ENCODE measurements at places on chromosomes 4 and X.

DNA sequence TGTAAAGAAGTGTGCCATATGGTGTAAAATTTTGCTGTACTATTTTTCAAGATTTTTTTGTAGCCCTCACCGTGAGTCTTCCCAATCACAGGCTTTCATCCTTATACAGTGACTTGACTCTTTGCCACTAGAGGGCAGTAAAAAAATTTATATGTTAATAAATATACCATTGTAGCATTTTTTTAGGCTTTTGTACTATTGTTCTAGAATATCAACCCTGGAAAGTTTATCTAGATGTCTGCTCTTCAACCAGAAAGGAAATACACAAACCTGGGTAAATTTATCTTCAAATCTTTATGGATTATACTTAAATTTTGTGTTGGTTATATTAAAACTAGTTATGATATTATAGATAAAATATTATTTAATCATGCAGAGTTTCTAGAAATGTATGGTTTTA, 235.3 kb downstream of the TENM3 start:
- peak; percentile 19 for DNase-seq

DNA sequence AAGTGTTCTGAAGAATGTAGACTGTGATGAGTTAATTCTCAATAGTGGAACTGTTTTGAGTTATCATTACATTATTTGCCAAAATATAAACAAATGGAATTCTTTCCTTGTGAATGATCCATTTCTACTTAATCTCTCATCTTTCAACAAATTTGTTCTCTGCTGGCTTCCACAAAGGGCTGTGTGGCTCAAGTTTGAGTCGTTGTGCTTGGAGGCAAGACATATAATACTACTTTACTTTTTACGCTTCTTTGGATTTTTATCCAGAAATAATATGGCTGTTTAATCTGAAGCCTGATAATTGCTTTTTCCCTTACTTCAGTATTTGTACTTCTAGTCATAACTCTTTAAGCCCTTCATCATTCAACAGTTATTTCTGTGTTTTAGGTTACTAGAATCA, 169.5 kb downstream of the ARHGAP10 start:
- no peak for DNase-seq

GRCh38 chrX:39854772-39855747, 242.7 kb downstream of the BCOR start:
- DNase-seq, result no peak

DNA sequence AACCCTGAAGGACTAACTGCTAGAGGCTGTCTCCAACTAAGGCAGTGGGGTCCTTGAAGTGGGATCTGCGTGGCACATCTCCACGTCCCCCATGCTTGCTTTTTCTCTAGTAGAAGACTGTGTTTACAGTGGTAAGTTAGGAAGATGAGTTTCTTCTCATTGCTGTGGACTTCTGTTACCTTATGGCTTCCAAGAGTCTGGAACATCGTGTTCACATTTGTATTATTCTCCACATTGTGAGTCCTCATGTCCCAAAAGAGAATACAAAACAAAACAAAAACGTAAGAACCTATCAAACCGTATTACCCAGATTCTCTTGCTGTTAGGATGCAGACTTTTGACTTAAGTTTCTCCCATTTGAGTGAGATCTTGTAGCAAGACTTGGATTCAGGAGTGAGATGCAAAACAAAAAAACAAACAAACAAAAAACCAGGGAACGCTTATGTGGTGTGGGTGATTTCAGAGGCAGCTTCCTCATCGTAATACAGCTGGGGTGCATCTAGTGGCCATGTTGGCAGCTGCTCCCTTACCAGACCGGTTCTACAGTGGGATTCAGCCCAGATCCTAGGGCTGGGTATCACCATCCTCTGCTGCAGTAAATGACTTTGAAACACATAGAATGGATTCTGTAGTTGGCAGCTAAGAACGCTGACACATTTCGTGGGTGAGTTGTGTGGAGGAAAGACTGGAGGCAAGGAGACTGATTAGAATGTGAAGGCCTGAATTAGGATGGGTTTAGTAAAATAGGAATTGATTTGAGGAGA, 41.3 kb downstream of the TMEM131L start:
- no peak for DNase-seq

DNA sequence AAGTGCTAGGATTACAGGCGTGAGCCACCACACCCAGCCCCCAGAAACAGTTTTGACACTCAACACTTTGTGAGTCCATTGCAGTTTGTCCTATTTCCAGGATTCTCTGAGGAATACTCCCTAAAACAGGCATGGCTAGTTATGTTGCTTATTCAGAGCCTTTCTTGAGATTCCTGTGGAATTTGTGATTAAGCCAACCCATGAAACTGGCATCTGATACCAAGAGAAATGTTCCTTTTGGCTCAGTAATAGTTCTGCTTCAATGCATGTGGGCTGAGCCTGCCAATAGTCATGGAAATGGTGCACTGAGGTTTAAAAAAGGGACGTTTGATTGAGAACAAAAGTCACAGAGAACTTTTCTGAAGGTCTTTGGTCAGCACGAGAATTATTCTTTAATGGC, 241.7 kb downstream of the PPP1R2C start:
- DNase-seq, result peak; percentile 10

DNA sequence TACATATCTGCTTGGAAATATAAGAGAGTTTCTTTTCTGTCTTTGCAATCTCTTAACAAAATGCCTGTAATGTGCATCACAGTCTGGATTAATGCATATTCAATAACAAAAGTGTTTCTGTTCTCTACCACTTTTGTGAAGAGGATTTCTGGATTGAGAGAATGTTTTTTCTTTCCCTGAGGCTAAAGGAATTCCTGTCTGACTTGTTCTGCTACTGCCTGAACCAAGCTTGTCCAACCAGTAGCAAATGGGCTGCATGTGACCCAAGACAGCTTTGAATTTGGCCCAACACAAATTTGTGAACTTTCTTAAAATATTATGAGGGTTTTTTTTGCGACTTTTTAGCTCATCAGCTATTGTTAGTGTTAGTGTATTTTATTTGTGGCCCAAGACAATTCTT, 1133.9 kb downstream of the SH3BGRL start:
- DNase-seq, result no peak

- no peak for DNase-seq
These were observed 65.7 kb upstream of the TTC29 start for GRCh38 chr4:147011411-147011810.

GRCh38 chr4:42596918-42597317, 60.0 kb downstream of the ATP8A1 start:
- no peak for DNase-seq

DNA sequence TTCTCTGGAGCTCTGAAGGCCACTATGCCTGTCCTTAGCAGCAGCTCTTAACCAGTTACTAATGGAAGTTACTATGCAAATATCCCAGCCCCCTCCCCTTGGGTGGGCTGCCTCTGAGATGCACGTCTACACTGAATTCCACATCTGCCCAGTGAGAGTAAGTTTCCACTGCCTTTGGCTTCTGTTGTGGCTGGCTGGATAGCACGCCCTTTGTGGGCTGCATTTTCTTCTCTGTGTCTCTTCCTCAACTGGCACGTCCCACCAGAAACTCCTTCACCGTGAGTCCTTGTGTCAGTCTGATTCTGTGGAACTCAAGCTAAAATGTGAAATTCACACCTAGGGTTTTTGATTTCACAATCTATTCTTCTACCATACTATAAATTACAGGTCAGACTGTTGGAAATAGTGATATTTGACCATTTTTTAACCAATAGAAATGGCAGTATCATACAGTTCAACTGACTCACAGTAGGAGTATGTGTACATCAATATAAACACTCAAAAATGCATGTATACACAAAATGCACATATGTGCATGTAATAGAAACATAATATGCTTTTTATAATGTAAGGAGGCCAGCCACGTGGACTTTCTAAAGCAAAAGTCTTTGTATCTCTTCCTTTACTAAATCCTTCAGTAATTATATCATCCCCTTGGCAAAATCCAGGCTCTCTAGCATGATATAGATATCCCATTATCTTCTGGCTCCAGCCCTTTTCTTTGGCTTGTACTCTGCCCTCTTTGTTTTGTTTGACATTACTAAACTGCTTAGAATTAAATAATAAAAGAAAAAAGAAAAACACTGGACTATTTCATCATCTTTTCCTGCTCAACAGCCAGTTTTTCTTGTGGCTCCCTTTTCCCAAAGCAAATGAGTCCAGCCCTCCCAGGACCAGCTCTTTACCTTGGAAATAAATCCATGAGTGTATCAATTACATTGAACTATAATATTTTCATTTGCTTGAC, 33.2 kb upstream of the LDB2 start:
- no peak for DNase-seq

GRCh38 chr4:169437299-169438047, 166.7 kb upstream of the SH3RF1 start:
- DNase-seq, result no peak

GRCh38 chr4:99762728-99763127, 53.9 kb upstream of the DAPP1 start:
- DNase-seq, result peak; percentile 10

GRCh38 chr4:76569706-76570105, 134.7 kb downstream of the SHROOM3 start:
- DNase-seq, result no peak

DNA sequence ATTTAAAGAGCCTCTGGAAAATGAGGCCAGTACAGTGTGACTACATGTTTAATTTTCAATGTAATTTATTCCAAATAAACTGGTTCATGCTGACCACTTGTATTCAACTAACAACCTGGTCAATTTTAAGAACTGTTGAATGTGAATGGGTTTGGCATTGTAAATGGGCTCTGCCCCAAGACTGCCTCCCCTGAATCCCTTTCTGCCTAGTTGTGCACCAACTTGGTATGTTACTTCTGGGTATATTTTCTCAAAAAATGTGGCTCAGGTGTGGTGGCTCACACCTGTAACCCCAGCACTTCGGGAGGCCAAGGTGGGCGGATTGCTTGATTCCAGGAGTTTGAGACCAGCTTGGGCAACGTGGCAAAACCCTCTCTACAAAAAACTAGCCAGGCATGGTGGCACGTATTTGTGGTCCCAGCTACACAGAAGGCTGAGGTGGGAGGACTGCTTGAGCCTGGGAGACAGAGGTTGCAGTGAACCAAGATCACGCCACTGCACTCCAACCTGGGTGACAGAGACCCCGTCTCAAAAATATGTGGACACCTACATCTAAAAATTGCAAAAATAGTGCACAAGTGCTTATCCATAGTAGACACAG, 7.2 kb downstream of the RPL9 start:
- DNase-seq, result no peak

DNA sequence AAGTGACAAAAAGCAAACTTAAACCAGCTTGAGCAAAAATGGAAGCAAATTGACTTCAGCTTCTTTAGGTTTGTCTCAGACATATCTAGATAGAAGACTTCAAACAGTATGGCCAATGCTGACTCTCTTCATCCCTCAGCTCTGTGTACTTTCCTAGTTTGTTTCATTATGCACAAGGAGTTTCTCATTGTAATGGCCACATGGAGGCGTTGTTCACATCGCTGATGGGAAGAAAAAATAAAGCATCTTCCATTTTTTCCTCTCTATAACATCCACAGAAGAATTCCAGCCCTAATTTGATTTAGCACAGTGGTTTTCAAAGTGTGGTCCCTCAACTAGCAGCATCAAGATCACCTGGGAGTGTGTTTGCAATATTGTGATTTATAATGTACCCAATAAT, 397.5 kb upstream of the PRKX start:
- DNase-seq, result no peak

DNA sequence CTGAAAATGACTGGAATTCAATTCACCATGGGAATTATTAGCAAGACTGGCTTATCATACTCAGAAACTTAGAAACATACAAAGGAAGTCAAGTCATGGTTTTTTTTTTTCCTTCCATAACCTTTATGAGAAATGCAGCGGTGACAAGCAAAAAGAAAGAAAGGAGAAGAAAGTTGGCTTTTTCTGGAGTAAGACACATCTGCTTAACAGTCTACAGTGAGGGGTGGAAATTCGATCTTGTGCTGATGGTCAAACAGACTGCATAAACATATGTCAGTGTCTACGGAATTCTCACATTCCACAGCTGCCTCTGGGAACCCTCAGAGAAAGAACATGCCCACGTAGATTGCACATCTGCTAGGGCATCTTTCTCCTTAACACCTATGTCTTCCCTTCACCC, 54.6 kb downstream of the PROM1 start:
- DNase-seq, result no peak

GRCh38 chr4:168923526-168924194, 86.4 kb downstream of the CBR4 start:
- DNase-seq, result peak; percentile 60

GRCh38 chr4:55311792-55312488, 34.1 kb upstream of the SRD5A3 start:
- DNase-seq, result no peak

DNA sequence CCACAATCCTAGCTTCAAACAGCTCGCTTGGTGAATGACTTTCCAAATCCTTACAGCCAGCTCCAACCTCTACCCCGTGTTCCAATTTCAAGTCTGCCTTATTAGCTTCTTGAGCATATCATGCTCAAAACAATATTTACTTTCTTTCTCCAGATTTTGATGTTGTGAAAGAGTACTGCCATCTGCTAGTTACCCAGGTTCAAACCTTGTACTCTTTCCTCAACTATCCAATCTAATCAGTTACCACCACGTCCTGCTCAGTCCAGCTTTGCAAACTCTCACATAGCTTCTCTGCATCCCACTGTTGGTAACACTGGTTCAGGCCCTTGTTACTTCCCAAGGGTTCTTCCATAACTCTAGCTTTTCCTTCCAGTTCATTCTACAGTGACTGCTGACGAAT, 179.1 kb downstream of the NR3C2 start:
- no peak for DNase-seq

DNA sequence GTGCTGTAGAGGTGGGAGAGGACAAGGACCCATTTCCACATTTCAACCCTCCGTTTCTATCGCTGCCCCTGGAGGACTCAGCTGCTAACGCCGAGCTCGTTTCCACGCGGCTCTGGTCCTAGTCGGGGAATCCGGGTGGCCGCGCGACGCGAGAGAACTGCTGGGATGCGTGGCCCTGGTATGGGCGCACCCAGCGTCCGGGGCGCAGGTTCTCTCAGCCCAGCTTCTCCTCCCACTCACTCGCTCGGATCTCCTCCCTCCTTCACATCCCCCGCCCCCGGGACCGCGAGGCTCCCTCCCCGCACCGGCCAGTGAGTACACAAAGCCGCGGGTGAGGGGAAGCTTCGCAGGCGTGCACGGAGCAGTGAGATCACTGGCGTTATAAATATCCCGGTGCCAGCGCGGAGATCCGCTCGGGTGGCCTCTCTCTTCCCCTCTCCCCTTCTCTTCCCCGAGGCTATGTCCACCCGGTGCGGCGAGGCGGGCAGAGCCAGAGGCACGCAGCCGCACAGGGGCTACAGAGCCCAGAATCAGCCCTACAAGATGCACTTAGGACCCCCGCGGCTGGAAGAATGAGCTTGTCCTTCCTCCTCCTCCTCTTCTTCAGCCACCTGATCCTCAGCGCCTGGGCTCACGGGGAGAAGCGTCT, at the start of gene FGF5:
Gene FGF5 (plus strand): TSS at position 412 of the 649 bp plus-strand sequence. CDS start 161 bp downstream, at position 573.
- no peak for DNase-seq

DNA sequence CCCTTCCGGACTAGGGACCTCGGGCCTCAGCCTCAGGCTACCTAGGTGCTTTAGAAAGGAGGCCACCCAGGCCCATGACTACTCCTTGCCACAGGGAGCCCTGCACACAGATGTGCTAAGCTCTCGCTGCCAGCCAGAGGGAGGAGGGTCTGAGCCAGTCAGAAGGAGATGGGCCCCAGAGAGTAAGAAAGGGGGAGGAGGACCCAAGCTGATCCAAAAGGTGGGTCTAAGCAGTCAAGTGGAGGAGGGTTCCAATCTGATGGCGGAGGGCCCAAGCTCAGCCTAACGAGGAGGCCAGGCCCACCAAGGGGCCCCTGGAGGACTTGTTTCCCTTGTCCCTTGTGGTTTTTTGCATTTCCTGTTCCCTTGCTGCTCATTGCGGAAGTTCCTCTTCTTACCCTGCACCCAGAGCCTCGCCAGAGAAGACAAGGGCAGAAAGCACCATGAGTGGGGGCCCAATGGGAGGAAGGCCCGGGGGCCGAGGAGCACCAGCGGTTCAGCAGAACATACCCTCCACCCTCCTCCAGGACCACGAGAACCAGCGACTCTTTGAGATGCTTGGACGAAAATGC, at the start of gene WAS:
Gene WAS (plus strand): TSS at position 389 of the 572 bp plus-strand sequence. CDS start 55 bp downstream, at position 444.
- DNase-seq, result no peak

Measured in NCI-H446 treated with DMSO at 0.1 percent for 48 hours (cell line).